Sciatic nerve (tissue), 2 donors: ENCODE measurements at places on chromosomes 6 and 20.

DNA sequence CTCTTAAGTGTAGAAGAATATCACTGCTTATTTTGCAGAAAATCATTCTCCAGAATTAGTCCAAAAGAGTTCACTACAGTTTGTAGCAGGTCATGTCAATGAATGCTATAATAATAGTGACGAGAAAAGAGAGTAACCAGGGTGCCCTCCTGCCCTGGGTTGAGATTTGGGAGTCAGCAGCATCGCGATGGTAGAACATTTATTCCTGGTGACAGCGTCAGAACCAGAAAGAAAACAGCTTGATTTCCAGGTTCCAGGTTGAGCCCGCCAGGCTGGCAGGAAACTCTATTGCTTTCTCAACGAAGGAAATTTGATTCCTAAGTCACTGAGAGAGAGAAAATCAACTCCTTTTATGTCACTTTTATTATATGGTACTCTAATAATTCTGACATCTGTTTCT, 550.3 kb downstream of the QKI start:
- no peak for DNase-seq

DNA sequence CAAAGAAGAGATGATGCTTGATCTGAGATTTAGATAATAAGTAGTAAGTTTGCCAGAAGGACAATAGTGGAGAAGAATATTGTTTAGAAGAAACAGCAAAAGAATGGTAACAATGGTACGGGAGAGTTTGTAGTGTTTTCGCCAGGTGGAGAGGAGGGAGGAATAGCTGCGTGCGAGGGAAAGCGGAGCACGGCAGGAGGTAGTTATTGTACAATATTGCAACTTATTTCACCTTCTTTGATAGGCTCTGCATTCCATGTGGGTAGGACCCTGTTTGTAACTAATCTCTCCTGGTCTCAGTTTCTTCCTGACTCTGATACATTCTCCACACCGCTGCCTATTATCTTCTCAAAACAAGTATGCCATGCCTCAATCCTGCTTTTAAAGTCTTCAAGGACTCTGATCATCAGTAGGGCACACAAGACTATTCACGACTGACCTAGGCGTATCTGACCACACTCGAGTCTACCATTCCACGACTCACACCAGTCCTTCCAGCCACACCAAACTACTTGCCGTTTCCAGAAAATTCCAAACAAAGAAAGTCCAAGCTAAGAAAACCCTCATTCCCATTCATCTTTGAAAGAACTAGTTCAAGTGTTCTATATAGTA, 1.1 kb downstream of the PPIL4 start:
- DNase-seq, result no peak

DNA sequence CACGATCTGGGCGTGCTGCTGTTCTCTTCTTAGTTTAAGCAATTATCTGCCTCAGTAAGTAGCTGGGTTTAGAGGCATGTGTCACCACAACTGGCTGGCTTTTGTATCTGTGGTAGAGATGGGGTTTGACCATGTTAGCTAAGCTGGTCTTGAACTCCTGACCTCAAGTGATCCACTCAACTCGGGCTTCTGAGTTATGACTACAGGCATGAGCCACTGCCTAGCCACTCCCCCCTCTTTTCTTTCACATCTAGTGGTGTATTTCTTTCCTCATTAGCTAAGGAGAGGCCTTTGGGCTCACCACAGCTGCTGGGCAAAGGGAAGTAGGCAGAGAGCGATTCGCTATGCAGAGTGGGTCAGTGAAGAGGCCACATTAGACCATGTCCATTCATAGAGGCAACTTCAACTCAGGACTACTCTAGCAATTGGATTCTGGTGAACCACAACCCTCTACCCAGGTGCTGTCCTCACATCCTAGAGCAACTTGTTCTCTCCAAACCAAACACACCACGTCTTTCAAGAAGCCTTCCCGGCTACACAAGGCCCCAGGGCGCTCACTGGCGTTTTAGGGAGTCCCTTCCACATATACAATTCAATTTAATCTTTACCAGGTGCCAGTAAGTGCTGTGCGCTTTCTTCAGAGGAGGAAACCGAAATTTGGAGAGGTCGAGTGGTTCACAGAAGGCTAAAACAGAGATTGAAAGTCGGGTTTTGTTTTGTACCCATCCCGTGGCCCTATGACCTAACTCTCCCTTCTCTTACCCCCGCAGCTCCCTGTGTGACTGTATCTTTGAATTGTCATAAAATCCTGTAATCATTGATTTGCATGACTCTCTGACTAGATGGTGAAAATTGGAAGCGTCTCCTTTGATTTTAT, 26.5 kb upstream of the GFOD1 start:
- no peak for DNase-seq

DNA sequence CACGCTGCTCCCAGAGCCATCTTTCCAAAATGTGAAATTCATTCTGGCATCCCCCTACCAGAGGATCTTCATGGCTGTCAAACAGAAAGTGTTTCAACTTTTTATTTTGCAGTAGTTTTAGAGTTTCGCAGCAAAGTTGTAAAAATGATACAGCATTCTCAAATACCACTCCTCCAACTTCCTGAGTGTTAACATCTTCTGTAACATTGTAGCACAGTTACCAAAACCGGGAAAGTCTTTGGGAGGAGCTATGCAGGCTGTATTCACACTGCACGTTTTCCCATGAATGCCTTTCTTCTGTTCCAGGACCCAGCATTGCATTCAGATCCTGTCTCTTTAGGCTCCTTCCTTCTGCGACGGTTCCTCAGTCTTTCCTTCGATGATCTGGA, 30.1 kb downstream of the CDYL start:
- DNase-seq, result no peak

DNA sequence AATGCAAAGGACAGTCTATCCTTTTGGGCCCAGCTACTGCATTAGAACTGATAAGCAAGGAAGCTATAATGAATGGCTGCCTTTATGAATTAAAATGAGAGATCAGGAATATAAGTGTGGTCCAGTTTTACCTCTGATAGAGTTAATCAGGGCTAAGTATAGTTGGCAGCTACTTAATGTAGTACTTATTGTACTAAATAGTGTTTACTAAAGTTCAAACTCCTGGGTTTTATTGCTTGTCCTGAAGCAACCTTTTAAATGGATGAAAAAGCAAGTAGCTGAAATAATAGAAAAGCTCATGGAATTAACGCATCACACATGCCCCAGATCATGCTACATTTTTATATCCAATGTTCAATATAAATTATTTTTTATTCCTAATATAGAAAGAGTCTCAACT, 5.3 kb downstream of the TRMT11 start:
- no peak for DNase-seq

DNA sequence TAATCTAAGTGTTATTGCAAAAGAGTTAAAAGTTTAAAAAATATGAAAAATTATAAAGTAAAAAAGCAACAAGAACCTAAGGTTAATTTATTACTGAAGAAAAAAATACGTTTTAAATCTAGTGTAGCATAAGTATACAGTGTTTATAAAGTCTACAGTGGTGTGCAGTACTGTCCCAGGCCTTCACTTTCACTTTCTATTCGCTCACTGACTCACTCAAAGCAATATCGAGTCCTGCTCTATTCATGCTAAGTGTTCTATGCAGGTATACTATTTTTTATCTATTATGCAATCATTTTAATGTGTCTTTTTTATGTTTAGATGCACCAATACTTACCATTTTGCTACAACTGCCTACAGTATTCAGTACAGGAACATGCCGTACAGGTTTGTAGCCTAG, 113.0 kb downstream of the MANEA start:
- no peak for DNase-seq
